Inflammatory macrophage treated with lipopolysaccharide for 4 hours (primary cell): ENCODE measurements at places on chromosomes 12 and 14.

DNA sequence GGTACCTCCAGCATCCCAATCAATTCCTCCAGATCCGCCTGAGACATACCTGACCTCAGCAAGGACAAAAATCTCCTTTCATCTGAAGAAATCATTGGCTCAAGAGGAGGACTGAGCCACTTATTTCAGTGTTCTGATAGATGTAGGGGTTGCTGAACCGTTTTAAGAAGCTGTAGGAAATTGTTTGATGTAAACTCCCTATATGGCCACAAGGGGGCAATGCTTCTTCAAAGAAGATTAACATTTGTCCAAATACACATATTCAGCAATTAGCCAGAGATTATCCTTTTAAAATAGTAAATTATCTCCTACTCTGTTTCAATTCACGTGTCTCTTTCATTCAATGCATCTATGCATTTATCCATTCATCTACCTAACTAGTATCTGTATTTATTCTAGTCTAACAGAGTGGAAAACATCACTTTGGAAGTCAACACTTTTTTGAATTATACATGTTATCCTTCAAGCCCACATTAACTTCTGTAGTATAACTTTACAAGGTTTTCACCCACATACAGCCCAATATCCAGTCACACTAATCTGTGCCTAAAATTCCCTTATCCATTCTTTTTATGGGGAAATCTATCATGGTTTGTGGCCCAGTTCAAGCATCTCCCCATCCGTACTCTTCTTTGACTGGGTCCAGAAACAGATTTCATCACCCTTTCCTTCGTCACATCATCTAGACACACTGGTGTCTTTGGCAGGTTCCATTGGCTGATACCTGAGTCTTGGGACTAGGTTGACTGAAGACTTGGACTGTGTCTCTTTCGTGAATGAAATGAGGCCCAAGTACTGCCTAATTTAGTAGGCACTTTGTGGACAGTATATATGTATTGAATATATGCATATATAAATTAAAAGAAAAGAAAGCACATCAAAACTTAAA lies 411.0 kb upstream of the OR4E1 start:
- DNase-seq: peak; percentile 57

- DNase-seq: no peak
Measured at GRCh38 chr12:33813536-33813935, 208.8 kb upstream of the ALG10 start.

GRCh38 chr12:32032205-32032810 lies 73.1 kb downstream of the RESF1 start:
- no peak for DNase-seq

DNA sequence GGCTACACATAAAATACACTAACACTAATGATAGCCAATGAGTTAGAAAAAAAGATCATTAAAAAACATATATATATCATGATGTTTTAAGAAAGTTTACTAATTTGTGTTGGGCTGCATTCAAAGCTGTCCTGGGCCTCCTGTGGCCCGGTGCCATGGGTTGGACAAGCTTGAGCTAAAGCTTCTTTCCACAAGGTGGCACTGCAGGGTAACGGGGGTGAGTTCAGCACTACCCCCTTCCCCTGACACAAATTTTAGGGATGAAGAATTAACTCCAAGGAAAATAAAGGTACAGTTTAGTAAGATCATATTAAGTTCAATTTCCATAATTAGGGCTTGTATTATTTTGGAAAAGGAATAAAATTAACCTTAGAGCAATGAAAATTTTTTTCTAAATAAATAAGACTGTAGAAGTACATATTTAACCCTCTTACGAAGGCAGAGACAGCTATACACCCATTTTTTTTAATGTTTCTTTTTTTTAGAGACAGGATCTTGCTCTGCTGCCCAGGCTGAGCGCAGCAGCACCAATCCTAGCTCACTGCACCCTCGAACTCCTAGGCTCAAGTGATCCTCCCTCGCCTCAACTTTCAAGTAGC lies 38.9 kb downstream of the PPP1R13B start:
- DNase-seq: peak; percentile 69

GRCh38 chr12:116920939-116921338 lies 10.2 kb downstream of the FBXW8 start:
- no peak for DNase-seq

DNA sequence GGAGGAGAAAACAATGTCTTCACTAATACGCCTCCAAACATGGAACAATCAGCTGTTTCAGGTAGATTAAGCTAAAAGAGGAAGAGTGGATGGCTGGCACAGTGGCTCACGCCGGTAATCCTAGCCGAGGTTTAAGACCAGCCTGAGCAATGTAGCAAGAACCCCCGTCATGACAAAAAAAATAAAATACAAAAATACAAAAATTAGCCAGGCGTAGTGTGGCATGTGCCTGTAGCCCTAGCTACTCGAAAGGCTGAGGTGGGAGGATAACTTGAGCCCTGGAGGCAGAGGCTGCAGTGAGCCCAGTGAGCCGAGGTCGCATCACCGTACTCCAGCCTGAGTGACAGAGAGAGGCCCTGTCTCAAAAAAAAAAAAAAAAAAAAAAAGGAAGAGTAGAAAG lies 1.2 kb upstream of the MED13L start:
- peak; percentile 25 for DNase-seq

DNA sequence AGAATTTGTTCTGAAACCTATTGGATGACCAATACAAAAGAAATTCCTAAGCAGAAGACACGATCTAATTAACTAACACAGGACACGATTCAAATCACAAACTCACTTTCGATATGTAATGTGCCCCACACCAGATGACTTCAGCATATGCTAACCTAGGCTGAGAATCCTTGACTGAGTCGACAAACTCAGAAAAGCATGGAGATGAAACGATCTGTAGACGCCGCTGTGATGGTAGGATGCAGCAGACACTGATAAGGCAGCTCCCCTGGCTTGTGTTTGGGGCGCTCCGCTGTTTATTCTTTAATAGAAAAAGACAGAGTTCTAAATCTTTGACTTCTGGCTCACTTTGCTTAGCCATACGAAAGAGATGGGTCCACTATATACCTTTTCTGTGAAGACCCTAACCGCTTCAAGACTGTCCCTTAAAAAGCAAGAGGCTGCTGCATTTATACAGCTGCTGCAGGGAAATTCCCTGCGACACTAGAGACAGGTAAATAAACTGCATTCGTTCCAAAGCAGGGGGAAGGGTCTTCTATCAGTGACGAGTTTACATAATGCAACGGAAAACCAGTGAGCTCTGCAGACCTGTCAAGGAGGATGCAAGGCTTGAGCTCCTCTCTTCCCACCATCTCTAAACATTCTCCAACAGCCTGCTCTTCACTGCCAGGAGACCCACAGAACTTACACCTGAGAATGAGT lies 929 bp downstream of the CHD8 start:
- DNase-seq: no peak

DNA sequence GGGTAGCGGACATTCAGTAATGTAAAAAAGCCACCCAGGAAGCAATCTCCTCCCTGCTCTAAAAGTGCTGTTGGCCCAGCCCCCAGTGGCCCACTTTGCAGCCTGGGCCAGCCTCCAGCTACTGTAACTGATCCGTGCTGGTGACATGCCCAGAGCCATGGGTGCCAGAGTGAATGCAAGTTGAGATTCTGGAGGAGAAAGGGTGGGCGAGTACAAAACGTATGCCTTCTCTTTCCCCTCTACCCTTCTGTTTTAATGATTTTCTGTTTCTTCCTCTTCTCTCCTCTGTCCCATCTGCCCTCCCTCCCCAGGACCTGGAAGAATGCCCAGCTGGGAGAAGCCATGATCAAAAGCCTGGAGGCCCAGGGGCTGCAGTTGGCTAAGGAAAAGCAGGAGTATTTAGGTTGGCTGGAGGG lies 16.9 kb downstream of the PLEKHD1 start:
- DNase-seq: no peak

DNA sequence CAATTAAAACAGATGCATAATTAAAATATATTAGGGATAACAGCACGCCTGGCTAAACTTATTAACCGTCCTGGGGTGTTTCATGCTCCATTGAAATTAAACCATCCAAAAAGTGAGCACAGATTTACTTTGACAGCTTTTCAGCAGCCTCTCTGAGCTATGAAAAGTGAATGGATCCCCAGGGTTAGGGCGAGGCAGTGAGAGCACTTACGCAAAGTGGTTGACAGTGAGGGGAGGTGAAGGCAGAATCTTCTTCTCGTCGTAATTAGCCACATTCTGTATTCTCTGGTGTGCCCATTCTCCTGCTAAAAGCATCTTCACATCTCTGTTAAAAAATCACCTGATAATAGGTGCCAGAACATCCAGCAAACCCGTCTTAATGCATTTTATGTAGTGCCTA lies 1.9 kb downstream of the TMTC2 start:
- DNase-seq: no peak

DNA sequence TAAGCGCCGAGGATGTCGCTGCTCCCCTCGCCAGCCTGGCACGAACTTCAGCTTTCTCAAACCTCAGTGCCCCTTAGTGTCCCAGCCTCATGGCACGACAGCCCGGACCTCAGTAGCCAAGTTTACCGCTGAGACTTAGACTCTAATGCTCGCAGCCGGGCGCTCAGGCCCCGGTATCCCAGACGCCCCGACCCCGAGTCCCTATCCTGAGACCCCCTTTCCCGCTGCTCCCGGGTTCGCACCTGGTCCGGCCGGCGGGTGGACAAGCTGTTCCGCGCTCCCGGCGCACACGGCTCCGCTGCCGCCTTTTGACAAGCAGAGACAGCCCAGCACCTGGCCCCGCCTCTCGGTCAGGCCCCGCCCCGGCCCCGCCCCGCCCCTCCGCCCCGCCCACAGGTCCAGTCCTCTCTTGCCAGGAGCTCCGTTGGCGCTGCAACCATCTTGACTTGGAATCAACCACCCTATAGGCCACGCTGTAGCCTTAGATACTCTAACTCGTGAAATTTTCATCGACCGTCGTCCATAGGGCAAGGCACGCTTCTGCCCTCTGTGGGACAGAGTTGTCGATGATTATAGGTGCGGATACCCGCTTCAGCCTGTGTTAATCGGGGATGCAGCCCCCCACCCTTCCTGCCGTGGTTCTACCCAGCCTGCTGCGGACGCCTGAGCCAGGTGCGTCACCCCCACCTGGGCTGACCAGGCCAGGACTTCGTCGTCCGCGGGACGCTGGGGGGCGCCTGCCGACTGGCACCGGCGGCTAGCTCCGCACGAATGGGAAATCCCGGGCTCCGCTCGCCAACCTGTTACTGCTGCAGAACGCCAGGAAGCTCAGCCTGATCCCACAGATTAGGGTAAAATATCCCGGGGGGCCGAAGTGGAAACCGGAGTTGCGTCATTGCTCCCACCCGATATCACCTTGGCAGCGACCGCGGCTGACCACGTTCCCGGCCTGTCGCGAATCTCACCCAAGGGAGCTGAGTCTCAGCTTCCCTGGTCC lies at the start of gene VDR:
Gene VDR, minus strand, starts transcription at position 282 of the 997 bp plus-strand sequence. CDS start 25,881 bp downstream, outside the sequence.
- DNase-seq: peak; percentile 79

GRCh38 chr12:77047341-77048109 lies 17.8 kb downstream of the E2F7 start:
- no peak for DNase-seq

DNA sequence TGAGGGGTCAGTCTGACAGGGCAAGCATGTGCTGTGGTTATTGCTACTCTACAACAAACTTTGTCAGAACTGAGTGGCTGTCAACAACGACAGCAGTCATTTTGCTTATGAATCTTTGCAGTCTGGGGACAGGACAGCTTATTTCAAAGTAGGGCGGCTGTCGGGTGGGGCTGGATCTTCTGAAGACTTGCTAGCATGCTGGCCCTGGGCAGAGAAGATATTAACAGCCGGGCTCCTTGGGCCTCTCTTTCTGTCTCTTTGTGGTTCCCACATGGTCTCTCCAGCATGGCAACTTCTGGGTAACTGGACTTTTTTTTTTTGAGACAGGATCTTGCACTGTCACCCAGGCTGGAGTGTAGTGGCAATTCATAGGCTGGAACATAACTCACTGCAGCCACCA lies 33.9 kb upstream of the ALDH2 start:
- DNase-seq: no peak

GRCh38 chr14:54674046-54674741 lies 107.3 kb downstream of the SAMD4A start:
- no peak for DNase-seq

DNA sequence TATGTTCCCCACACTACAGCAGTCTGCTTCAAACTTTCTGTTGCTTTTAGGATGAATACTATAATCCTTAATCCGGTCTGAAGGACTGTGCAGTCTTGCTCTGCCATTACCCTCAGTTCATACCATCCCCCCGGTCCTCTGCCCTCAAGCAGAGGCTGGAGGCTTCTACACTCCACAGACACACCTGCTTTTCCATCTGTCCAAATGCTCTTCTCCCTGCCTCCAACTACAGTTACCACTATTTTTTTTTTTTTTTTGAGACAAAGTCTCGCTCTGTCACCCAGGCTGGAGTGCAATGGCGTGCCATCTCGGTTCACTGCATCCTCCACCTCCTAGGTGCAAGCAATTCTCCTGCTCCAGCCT lies 19.3 kb upstream of the KCNH3 start:
- DNase-seq: no peak

DNA sequence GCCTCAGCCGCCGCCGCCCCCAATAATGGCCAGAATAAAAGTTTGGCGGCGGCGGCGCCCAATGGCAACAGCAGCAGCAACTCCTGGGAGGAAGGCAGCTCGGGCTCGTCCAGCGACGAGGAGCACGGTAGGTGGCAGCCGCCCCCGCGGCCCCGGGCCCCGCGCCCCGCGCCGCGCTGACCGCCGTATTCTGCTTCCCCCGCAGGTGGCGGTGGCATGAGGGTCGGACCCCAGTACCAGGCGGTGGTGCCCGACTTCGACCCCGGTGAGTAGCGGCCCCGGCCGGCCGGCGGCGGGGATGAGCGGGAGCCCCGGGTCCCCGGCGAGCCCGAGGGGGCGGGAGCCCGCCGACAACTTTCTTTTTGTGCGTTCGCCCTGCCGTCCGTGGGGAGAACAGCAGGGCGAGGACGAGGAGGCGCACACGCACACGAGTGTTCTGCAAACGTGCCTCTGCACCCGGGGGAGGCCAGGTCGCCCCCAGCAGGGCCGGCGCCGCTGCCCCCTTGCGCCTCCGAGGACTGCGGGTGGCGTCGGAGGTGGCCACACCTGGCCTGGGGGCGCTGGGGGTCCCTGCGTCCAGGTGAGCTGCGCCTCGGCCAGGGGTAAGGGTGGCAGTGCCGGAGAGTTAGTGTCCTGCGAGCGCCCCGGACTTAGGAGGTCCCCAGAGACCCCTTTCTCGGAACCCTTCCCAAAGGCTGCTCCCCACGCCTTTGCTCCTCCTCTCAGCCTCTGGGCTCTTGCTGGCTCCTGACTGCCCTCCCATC lies 794 bp downstream of the RCOR1 start:
- DNase-seq: peak; percentile 65

DNA sequence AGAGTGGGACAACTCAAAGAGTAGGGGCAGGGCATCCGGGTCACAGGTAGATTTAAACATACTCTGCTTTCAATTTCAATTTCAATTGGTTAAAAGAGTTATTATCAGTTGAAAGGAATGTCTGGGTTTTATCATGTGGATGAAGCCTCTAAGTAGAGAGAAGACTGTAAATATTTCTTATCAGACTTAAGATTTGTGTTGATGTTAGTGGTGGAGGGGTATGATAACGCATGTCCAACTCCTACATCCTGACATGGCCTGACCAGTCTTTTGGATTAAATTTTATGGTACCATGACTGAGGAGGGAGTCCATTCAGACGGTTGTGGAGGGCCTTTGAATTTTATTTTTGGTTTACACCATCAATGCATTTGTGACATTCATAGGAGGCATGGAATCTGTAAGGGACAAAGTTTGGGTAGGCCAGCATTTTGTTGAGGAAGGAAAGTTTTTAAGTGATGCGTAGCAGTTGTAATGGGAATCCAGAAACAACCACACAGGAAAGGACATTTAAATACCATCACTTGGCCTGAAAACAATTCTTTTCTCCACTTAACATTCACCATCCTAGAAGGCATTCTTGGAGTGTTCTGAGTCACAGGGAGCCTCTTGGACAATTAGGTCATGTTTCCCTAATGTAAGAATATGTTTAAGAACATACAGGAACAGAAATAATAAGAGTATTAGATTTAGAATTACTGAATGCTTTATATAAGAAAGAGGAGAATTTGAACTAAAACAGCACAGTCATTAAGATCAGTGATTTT lies 371.9 kb downstream of the ATP23 start:
- no peak for DNase-seq
